ENCODE measurements at places on chromosomes 12 and 14.

- H3K27me3 ChIP-seq: no peaks in the 10 kb centered on the region
- no peaks in the 10 kb centered on the region for H3K36me3 ChIP-seq
- H3K4me1 ChIP-seq: peaks cover 51% of the 10 kb centered on the region
- DNase-seq: no peak
- no peak overlapping the region for H3K27ac ChIP-seq
These were observed 98.6 kb downstream of the PELI2 start for GRCh38 chr14:56216626-56217379.

DNA sequence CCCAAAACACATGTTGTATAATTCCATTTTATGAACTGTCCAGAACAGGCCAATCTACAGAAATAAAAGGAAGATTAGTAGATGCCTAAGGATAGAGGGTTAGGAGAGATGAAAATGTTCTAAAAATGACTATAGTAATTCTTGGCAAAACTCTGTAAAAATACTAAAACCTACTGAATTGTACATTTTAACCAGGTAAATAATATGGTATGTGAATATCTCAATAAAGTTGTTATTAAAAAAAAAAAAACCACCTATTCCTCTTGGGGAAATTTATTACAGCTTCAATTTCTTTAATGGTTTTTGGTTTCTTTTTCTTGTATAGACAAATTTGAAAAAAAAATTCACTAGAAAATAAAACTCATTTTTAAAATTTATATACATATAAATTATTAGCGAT lies 33.2 kb downstream of the YAF2 start:
- no peak for DNase-seq
- no peaks in the 10 kb centered on the region for H3K27me3 ChIP-seq
- H3K4me3 ChIP-seq: no peak overlapping the region
- no peak overlapping the region for H3K27ac ChIP-seq
- peaks cover 48% of the 10 kb centered on the region for H3K36me3 ChIP-seq
- no peaks in the 10 kb centered on the region for H3K4me1 ChIP-seq

DNA sequence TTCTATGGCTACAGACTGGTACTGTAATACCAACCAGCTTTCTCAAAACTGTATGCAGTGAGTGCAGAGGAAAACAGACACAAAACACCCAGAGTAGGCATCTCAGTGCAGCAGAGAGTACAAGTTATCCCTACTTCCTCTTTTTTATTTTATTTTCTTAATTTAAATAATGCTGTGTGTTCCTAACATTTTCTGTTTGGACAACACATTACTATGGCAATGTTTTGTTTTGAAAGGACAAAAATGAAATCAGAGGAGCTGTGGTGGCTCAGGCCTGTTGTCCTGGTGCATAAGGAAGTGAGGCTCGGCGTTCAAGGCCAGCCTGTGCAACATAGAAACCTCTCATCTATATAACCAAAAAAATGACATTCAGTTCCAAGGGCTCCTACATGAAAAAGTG lies 33.7 kb upstream of the SELPLG start:
- H3K4me3 ChIP-seq: no peak overlapping the region
- no peak overlapping the region for H3K27ac ChIP-seq
- H3K4me1 ChIP-seq: peaks cover 12% of the 10 kb centered on the region
- H3K27me3 ChIP-seq: no peaks in the 10 kb centered on the region
- H3K36me3 ChIP-seq: no peaks in the 10 kb centered on the region
- DNase-seq: no peak

DNA sequence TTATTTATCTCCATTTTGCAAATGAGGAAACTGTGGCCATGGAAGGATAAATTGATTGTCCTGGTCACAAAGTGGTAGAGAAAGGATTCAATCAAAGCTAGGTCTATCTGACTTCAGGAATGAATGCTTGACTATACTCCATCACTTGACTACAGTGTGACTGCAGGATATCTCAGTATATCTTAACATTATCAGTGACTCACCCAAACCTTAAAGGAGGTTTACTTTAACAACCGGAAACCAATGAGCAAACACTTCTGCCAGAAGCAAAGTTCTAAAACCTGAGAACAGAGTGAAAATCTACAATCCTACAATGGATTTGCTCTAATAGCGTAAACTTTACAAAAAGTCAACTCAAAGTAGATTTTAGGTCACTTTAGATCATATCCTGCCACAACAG lies 277.0 kb downstream of the CEP128 start:
- H3K4me1 ChIP-seq: no peaks in the 10 kb centered on the region
- no peaks in the 10 kb centered on the region for H3K36me3 ChIP-seq
- H3K27me3 ChIP-seq: no peaks in the 10 kb centered on the region
- H3K4me3 ChIP-seq: no peak overlapping the region

- H3K27me3 ChIP-seq: no peaks in the 10 kb centered on the region
- no peaks in the 10 kb centered on the region for H3K36me3 ChIP-seq
- H3K27ac ChIP-seq: no peak overlapping the region
- DNase-seq: peak; percentile 48
These were observed 256.3 kb upstream of the SFSWAP start for GRCh38 chr12:131454418-131455217.

DNA sequence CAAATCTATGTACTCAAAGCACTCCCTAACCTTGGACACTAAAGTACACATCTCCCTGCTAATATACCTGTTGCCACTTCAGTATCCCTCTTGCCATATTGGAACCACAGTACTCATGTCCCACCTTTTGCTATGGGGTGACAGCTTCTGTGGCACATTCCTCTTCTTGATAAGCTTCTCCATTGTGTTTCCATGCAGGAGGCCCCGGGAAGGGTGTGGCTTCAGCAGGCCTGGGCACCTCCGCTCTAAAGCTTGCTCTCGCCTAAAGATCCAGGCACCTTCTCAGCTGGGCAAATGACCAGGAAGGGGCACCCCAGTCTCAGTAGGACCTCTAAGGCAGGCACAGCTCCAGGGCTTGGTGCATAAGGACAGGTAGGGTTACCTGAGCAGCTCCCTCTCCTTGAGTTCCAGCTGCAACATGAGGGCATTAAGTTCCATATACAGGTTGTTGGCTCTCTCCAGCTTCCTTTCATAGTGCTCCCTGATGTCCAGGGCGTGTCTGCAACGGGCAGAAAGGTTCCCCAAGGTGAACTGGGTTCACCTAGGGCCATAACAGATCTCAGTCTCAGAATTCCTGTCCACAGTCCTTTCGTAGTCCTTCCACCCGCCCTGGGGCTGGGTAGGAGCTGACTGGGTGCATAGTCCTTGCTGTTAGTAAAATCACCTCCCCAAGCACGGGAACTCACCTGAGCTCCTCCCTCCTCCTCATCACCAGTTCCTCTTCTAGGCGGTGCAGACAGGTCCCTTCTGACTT lies 15.9 kb downstream of the MAP3K12 start:
- DNase-seq: no peak
- H3K27ac ChIP-seq: peak overlapping the region; percentile 25
- peaks cover 65% of the 10 kb centered on the region for H3K36me3 ChIP-seq
- no peak overlapping the region for H3K4me3 ChIP-seq
- peaks cover 5% of the 10 kb centered on the region for H3K4me1 ChIP-seq

GRCh38 chr12:7877420-7877819 lies 4.7 kb upstream of the SLC2A14 start:
- no peaks in the 10 kb centered on the region for H3K27me3 ChIP-seq
- no peak overlapping the region for H3K4me3 ChIP-seq
- no peaks in the 10 kb centered on the region for H3K36me3 ChIP-seq
- no peak overlapping the region for H3K27ac ChIP-seq
- H3K4me1 ChIP-seq: no peaks in the 10 kb centered on the region

GRCh38 chr12:4270016-4270830 lies 3.3 kb upstream of the CCND2 start:
- H3K27me3 ChIP-seq: peaks cover 47% of the 10 kb centered on the region
- H3K36me3 ChIP-seq: no peaks in the 10 kb centered on the region
- DNase-seq: no peak
- H3K27ac ChIP-seq: no peak overlapping the region
